ENCODE measurements at places on chromosomes 6 and 20.
A peak's percentile ranks its signal among the peaks of the same experiment; 100 is the strongest.

GRCh38 chr6:167836721-167837120, 10.0 kb downstream of the AFDN start:
- DNase-seq, result no peak

- no peak for DNase-seq
Measured at GRCh38 chr6:48139818-48140614, 29.0 kb upstream of the PTCHD4 start.

DNA sequence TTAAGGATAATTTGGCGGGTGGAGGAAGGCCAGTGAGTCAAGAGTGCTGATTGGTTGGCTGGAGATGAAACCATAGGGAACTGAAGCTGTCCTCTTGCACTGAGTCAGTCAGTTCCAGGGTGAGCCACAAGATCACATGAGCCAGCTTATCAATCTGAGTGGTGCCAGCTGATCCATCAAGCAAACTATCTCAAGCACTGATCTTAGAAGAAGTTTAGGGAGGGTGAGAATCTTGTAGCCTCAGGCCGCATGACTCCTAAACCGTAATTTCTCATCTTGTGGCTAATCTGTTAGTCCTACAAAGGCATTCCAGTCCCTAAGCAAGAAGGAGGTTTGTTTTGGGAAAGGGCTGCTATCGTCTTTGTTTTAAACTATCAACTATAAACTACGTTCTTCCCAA, 954.3 kb downstream of the KIF16B start:
- no peak for DNase-seq

- DNase-seq, result no peak
Measured at GRCh38 chr20:22382742-22383141, 201.6 kb downstream of the FOXA2 start.

DNA sequence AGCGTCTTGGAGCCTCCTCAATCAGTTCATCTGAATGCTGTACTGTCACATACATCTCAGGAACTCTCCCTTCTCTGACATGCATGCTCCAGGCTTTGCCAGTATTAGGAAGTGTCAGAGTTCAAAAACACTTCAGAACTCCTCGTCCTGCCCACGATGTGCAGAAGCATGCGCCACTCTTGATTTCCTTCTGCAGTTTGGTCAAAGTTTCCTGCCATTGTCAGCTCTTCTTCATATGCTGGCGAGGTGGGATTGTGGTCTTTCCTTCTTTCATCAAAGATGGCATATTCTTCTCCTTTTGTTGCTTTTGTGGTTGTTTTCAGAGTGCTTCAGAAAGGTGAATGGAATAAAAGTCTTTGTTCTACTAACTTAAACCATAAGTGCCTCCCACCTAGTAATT, 21.0 kb downstream of the SLC13A3 start:
- no peak for DNase-seq

DNA sequence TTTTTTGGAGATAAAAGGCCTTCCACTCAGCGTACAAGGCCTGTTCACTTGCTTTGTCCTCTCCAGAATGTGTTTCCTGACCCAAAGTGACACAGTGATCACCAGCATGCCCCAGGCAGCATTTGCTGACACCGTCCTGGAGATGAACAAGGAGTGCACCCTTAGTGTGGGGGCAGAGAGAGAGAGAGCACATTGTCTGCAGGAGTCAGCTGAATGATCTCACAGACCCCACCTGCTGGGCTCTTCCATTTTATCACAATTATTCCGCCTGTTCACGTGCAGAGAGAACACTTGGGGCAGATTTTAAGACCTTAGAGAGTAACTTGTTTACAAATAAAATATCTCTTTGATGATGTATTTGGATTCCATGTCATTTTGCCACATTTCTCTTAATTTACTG, 22.4 kb upstream of the MAS1L start:
- DNase-seq, result no peak

GRCh38 chr6:74578339-74578738, 627.5 kb downstream of the COL12A1 start:
- DNase-seq, result no peak

- DNase-seq, result no peak
Measured at GRCh38 chr6:124870611-124871459, 91.4 kb upstream of the RNF217 start.

GRCh38 chr6:151213352-151213751, 26.4 kb upstream of the AKAP12 start:
- DNase-seq, result no peak

- no peak for DNase-seq
Measured at GRCh38 chr6:130381012-130381411, 15.2 kb downstream of the TMEM200A start.

DNA sequence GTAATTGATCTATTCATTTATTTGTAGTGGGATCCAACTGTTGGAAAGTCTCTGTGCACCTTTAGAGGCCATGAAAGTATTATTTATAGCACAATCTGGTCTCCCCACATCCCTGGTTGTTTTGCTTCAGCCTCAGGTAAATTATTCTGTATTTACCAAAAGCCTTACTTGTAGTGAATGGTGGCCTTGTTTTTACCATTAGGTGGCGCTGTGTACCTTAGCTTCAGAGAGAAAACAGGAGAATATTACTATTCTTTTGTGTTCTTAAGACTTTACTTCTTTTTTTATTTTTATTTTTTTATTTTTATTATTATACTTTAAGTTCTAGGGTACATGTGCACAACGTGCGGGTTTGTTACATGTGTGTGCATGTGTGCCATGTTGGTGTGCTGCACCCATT, 23.7 kb downstream of the PEX7 start:
- DNase-seq, result no peak

DNA sequence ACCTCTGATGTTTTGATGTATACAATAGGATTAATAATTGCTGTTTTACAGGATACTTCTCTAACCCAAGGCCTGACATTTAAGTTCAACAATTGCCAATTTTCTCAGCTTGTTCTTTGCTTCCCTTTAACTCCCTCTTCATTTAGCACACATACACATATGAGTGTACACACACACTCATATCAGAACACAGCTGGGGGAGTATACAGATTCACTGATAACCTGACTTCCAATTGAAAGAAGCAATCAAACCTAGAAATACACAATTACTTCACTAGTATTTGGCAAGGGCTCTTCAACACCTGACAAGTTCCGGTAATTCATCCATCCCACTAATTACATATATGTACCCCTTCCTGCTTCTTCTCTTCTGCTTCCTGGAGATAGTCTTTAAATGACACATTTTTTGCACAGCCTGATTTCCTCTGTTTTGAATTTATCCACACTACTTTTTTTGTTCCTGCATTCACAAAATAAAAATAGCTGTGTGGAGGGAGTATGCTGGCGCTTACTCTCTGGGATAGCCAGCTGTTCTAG, 11.2 kb downstream of the UST start:
- no peak for DNase-seq

GRCh38 chr6:145015739-145016558, 719.4 kb downstream of the EPM2A start:
- DNase-seq, result no peak

DNA sequence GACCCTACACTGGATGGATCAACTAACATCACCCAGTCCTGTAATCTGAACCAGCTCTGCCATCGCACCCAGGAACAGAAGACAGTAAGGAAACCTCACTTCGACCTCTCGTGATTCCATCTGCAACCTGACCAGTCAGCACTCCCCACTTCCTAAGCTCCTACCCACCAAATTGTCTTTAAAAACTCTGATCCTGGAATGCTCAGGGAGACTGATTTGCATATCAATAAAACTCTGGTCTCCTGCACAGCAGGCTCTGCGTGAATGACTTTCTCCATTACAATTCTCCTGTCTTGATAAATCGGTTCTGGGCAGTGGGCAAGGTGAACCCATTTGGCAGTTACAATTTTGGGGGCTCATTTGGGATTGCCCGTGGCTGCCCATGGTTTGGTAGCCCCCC, 18.3 kb upstream of the AGPAT4 start:
- no peak for DNase-seq

- DNase-seq, result no peak
Measured at GRCh38 chr6:30779850-30780641, 35.7 kb upstream of the IER3 start.

- no peak for DNase-seq
Measured at GRCh38 chr6:137097057-137097456, 52.3 kb upstream of the IL20RA start.

GRCh38 chr6:67736816-67737215, 898.3 kb upstream of the ADGRB3 start:
- no peak for DNase-seq

GRCh38 chr20:227439-228105, 514 bp downstream of the DEFB129 start:
- DNase-seq, result no peak

GRCh38 chr6:52049252-52050050, 38.0 kb downstream of the PKHD1 start:
- no peak for DNase-seq

- DNase-seq, result no peak
Measured at GRCh38 chr6:84204011-84204410, 23.4 kb downstream of the CEP162 start.

DNA sequence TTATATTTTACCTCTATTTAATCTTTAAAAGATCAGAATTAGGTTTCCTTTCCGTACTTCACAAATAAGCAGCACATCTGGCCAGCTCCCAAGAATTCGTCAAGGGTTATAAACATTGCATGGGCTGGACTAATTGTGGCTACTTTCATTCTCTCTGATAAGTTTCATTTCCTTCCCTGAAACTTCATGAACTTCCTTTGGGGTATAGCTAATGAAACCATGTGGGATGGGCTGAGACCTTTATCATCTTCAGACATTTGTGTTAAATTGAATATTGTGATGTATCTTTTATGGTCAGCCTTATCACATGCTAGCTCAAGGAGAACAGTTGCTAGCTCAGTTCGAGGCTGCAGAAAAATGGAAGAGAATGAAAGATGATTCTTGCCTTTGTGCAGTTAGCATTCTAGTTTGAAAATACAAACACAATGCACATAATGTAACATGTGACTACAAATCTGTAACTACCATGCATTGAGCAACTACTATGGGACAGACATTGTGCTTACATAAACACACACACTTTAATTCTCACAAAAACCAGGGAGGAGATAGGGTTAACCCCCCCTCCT, 1.7 kb upstream of the GMPR start:
- DNase-seq, result no peak

DNA sequence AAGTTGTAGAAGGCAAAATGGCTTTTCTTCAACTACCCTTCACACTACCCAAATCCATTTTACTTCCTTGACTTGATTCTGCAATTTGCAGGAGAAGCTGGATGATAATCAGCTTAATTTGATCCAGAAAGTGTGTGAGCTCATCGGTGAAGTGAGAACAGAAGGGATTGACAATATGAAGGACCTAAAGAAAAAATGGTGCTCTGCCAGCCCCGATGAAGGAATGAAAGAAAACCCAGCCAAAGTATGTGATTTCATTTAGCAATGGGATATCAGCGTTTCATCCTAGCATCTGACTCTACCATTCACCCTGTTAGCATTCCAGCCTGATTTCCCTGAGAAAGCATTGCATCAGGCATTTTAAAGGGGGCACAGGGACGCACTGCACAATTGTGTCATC, 41.5 kb downstream of the CD164 start:
- DNase-seq, result no peak

GRCh38 chr6:157264701-157265100, 58.6 kb downstream of the TMEM242 start:
- no peak for DNase-seq

DNA sequence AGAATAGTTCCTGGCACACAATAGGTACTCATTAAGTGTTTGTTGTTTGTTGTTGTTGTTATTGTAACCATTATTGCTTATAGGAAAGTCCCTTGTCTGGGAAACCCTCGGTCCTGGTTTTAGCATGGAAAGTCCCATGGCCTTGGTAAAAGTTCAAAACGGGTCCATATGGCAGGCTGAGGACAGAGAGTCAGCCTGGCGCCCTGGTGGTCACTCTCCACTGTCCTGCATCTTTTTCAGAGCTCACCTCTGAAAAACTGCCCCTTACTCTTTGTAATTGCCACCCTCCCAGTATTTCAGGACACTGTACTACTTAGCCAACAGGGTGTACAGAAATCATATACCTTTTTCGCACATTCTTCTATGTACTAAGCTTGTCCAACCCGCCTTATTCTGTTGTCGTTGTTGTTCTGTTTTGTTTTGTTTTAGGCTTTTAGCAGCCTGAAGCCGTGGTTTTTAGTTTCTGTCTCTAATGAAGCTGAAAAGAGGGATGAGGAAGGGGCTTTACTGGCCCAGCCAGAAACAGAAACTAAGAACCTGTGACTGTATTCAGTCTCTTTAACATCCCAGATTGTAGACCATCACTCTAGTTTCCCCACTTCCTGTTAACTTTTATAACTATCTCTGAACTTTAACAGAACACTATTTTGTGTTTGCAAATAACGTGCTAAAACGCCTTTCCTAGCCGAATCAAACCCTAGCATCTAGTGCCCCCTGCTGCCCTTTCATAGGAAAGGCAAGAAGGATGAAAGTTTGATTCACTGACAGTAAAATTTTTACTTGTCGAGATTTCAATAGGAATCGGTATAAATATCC, 7.6 kb upstream of the TMEM14A start:
- peak; percentile 30 for DNase-seq

DNA sequence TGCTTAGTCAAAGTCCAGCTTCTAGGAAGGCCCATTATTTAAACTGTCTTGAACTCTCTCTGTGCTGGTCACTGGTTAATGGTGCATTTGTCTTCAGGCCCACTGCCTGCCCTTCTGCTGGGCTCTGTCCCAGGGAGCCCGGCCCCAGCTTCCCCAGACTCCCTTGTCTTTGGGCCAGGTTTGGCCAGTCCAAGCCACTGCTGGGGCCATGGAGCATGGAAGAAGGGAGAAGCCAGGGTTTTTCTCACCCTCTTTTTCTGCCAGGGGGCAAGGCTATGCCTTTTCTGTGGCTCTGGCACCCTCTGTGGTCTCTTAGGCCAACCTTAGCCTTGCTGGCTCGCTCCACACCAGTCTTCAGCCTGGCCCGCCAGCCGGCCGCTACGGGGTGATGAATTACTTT, 390.0 kb upstream of the SULF2 start:
- DNase-seq, result no peak

DNA sequence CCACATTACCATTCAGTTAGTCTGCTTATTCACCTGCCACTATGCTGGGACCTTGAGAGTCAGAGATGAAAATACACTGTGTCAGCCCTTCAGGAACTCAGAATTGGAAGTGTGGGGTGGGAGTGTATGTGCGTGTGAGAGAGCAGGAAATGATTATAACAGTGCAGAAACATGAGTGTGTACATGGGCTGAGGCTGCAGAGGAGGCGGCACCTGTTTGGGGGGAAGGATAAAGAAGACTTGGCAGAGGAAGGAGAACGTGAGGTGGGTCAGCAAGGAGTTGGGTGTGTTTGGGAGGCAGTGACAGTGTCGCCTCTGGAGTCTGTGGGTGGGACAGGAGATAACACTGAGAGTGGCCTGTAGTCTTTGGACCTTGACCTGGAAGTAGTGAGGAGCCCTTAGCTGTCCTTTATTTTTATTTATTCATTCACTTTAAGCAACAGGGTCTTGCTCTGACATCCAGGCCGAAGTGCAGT, 3.1 kb downstream of the CHMP4B start:
- DNase-seq, result no peak

DNA sequence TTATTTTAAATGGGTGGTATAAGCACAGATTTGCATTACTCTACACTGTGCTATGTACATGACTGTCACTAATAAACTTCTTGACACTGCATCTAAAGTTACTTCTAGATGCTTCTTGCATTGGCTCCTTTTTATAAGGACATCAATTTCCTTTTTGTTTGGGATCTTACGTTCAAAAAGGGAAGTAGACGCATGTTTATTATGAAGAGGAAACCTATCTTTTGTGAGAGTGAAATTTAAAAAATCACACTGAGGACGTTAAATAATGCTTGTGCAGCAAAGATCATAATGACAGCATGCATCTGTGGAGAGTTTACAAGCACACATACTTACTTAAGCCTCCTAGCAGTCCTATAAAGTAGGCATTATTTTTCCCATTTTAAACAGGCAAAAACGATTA, 479.5 kb downstream of the CD83 start:
- no peak for DNase-seq
